ENCODE measurements at places on chromosomes 7 and 10.

DNA sequence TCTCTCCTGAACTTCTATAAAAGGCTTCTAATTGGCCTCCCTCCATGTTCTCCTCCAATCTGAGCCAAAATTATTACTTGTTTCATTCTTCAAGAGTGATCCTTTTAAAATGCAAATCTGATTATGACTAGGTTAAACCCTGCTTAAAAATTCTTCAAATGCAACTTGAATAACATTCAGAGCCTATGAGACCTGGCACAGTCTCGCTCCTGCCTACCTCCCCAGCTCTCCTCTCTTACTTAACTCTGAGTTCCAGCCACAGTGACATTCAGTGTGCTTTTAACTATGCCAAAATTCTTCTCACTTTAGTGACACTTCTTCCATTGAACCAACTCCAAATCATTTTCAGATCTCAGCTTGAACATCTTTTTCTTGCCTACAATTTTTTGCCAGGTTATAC is 68.8 kb downstream of the TMEM168 start:
- DNase-seq, result no peak

DNA sequence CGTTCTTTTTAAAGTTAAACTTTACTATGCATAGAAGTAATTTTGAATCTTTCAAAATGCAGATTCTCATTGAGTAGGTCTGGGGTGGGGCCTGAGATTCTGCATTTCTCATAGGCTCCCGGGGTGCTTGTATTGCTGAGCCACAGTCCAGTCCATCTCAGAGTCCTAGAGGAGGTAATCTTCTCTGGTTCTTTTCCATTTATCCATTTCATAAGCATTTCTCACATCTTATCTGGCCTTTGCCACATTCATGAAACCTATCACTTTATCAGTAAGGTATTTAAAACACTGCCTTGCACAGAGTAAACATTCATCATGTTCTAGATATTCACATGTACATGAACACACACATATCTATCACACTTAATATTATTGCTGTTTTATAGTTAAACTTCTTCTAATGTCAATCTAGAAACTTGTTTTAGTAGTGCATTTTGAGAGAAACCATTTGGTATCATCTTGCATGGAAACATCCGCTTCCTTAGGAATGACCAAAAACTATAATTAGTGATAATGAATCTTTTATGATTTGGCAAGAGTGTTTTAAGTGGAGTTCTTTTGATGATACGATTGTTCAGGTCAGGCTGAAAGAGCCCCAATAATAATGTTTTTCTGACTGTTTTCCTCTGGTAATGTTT is 12.0 kb downstream of the GNAI1 start:
- no peak for DNase-seq

DNA sequence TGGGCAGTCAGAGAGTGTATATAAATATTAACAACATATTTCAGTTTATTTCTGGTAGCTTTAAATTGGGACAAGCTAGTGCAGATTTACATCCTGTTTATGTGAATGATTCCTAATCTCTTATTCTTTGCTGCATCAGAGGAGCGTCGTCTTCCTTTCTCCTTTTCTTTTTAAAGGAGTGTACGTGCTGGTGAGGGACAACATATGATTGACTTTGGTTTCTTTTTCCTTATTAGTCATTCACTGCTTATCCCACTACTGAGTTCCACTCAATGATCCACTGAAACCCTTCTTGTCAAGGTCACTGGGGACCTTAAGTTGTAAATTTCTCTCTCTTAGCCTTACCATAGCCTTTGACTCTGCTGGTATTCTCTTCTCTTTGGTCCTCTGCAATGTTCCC is 116.3 kb downstream of the EXOC4 start:
- peak; percentile 1 for DNase-seq

DNA sequence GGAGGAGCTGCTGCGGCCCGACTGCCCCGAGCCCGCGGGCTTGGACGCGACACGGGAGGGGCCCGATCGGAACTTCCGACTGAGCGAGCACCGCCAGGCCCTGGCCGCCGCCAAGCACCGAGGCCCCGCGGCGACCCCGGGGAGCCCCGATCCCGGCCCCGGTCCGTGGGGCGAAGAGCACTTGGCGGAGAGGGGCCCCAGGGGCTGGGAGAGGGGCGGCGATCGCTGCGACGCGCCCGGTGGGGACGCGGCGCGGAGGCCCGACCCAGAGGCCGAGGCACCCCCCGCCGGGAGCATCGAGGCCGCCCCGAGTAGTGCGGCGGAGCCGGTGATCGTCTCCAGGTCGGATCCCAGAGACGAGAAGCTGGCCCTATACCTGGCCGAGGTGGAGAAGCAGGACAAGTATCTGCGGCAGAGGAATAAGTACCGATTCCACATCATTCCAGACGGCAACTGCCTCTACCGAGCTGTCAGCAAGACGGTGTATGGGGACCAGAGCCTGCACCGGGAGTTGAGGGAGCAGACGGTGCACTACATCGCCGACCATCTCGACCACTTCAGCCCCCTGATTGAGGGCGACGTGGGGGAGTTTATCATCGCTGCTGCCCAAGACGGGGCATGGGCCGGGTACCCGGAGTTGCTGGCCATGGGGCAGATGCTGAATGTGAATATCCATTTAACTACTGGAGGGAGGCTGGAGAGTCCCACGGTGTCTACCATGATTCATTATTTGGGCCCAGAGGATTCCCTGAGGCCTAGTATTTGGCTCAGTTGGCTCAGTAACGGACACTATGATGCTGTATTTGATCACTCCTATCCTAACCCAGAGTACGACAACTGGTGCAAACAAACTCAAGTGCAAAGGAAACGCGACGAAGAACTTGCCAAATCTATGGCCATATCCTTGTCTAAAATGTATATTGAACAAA is 1.4 kb downstream of the OTUD1 start:
- DNase-seq, result peak; percentile 29
